ENCODE measurements at places on chromosomes 6 and 20. TPM values are rescaled to one million over a fixed set of nuclear protein-coding genes. Genes with fewer than 3 reads are reported as not detected.
A peak's percentile ranks its signal among the peaks of the same experiment; 100 is the strongest.

DNA sequence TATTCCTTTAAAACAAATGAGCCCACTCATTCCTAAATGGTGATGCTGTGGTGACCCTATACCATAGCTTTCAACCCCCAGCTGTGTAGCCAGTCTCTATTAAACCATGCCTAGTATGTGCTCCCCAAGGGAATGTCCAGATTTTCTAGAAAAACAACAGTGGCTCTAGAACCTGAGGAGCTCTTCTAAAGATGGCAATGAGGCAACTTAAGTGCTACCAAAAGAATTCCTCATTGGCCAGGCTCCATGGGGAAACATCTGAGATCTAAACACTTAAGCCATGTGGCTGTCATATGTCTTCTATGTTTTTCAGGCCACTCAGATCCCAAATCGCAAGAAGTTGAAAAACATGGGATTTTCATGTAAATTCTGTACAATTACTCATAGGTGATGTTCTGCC is 191.0 kb downstream of the TPBG start:
- no peaks in the 10 kb centered on the region for H3K27me3 ChIP-seq
- H3K36me3 ChIP-seq: no peaks in the 10 kb centered on the region
- no peak overlapping the region for H3K4me3 ChIP-seq
- H3K4me1 ChIP-seq: no peaks in the 10 kb centered on the region
- no peak overlapping the region for H3K27ac ChIP-seq

Gene MATN4
- 5.6 TPM for total RNA-seq

GRCh38 chr20:10826111-10826510 is 152.3 kb upstream of the JAG1 start:
- H3K4me1 ChIP-seq: no peaks in the 10 kb centered on the region
- H3K4me3 ChIP-seq: no peak overlapping the region
- H3K27ac ChIP-seq: no peak overlapping the region
- no peaks in the 10 kb centered on the region for H3K36me3 ChIP-seq

- no peaks in the 10 kb centered on the region for H3K27me3 ChIP-seq
- H3K27ac ChIP-seq: peak overlapping the region; percentile 37
- no peaks in the 10 kb centered on the region for H3K4me1 ChIP-seq
- peak; percentile 15 for DNase-seq
Observed at GRCh38 chr6:127176146-127176545, 57.7 kb downstream of the RSPO3 start.

Gene NKAPL
- total RNA-seq: 0.97 TPM

Gene GPX5
- total RNA-seq: not detected

DNA sequence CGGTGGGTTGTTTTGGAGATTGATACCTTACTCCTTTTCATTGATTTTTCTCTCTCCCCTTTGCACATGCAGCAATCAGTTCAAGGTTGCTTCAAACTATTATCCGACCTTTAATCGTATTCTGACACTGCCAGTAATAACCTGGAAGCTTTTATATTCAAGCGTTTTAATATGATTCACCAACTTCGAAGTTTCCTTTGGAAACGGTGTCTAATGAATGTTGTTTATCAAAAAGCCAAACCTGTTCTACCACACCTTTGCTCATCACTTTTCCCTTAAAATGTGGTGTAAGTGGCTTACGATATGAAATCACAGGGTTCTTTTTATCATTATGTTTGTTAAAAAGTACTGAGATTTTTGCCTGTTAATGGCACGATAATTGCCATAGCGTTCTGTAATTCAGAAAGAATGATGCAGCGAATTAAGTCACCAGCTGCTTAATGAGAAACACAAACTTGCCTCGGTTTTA is 660 bp downstream of the STXBP5 start:
- H3K36me3 ChIP-seq: no peaks in the 10 kb centered on the region
- H3K27ac ChIP-seq: peak overlapping the region; percentile 99
- no peaks in the 10 kb centered on the region for H3K27me3 ChIP-seq
- peak overlapping the region; percentile 93 for H3K4me3 ChIP-seq
- no peaks in the 10 kb centered on the region for H3K4me1 ChIP-seq

All from uterus (tissue), 4 donors.